ENCODE measurements at places on chromosomes 6 and 20. TPM values are rescaled to one million over a fixed set of nuclear protein-coding genes. Genes with fewer than 3 reads are reported as not detected.
A peak's percentile ranks its signal among the peaks of the same experiment; 100 is the strongest.

DNA sequence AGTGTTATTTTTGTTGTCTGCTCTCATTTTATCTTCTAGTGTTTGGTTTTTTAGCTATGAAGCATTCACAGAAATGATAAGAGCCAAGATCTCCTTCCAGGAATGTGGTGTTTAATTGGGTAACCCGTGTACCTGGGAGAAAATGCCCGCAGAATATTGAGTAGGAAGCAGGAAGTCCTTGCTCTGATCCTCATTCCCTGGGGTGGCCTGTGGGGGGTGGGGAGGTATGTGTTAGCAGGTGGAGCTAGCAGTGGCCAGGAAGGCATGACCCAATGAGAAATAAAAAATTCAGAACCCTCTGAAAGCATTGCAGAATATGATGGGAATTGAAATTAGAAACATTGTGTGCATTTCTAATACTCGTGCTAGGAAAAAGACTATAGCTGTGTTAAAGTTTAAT is 100.8 kb downstream of the DTD1 start:
- no peak for DNase-seq

DNA sequence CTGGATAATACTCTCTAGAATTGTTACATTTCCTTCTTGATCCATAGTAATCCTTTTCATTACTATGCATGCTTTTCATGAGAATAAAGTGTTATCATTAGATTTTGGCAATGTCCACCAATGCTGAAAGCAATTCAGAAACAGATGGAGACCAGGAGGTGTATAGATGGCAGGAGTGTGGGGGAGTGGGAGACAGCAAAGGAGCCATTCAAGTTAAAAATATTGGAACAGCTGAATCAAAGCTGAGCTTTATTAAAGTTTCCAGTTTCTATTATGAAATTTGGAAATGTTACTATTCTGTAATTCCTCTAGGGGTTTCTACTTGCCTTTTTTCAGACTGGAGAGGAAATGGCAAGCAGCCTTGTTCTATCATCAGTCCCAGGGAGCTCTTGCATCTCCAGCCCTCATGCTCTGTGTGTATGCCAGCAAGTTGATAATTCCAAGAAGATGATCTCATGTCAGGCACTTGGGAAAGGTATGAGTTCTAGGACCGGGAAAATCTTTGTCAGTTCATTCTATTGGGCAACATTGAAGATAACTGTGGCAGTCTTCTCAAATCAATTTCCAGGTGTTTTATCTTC is 228.0 kb downstream of the CD109 start:
- peak; percentile 45 for DNase-seq

DNA sequence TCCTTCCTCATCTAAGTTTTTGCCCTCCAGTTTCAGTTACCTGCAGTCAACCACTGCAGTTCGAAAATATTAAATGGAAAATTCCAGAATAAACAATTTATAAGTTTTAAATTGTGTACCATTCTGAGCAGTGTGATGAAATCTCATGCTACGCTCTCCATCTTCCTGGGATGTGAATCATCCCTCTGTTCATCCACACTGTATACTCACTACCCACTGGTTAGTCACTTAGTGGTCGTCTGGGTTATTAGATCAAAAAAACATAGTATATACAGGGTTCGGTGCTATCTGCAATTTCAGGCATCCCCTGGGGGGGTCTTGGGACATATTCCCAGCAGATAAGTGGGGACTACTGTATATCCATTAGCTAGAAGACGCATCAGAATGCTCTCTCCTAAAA is 151.9 kb upstream of the SLC22A16 start:
- DNase-seq = peak; percentile 53

- no peak for DNase-seq
These were observed 99.2 kb downstream of the SLC22A3 start for GRCh38 chr6:160447350-160447749.

DNA sequence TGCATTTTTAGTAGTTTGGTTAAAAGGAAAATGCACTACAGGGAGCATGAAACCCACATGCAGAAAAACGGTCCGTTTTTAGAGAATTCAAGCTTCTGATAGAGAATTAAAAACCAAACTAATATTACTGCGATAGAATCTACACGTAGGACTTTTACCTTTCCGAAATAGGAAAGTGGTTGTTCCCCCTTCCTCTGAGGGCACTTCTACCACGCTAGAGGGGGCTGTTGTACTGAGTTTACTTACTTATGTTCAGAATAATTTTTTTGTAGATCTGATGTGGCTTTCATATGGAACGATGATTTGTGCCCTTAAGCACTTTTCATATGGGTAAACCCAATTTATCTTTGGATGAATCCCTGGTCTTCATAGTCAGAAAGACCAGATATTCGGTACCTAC is 264.3 kb upstream of the PLN start:
- peak; percentile 79 for DNase-seq

DNA sequence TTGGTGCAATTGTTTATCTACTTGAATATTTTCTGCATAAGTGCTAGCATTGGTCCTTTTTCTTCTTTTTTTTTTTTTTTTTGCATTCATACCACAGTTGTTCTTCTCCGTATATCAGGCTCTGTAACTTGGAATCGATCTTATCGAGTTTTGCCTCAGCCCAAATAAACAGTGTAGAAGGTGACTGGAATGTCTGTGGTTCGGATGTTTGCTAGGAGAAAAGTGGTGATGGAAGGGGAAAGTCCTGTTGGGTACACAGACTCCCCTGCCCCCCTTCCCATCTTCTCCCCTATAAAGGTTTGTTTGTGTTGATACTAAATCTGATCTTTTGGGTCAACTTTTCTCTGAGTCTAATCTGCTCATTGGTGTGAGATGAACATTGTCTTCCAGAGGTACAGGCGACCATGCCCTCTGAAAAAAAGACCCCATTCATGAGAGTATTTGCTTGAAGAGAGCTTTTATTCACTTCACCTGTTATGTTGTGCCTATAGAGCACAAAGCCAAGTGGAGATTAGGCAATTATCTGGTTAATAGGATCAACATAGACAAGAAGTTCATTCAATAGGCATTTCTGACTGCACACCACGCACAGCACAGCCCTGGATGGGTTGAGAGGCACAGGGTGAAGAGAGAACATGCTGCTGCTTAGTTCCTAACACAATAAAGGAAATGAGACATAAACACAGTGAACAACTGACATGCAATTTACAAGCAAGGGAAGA is 620.0 kb downstream of the PKHD1 start:
- no peak for DNase-seq

GRCh38 chr6:5634525-5634924 is 372.2 kb downstream of the NRN1 start:
- DNase-seq = peak; percentile 17

GRCh38 chr6:43983632-43984031 is 143.6 kb downstream of the MRPL14 start:
- DNase-seq = no peak

DNA sequence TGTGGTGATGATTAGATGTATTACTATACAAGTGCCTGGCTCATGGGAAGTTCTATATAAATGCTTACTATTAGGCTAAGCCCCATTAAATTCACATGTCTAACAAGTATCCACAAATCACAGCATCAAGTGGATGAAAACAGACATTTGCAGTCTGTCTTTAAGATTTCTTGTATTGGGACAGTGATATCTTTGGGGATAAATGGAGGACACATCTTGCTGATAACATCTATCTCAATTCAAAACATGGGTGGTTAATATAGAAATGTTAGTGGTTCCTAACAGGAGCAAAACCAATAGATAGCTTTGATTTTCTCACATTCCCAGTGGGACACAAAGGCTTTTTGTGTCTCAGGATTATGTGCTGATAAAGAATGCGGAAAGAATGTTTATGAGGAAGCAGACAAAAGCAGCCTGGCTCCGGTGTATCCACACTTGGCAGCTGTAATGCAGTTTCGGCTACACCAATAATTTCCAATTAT is 29.3 kb downstream of the PTPRK start:
- DNase-seq = peak; percentile 45

Gene RUNX2
- total RNA-seq = 0.74 TPM

Gene TBXT
- not detected for total RNA-seq

Gene ADTRP
- 2.6 TPM for total RNA-seq

Gene OR2B6
- total RNA-seq = not detected

DNA sequence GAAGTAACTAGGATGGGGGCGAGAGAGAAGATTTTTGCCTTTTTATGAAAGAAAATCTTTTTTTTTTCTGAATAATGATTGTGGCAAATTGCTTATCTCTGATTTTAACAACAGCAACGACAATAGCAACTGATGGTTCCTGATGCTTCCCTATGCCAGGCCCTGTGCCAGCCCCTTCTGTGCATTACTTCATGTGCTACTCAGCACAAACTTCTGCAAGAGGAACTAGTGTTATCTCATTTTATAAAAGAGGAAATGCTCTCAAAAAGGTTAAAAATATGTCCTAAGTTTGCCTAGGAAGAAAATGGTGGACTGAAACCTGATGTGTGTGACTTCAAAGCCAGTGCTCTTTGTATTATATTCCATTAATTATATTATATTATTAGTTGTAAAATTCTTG is 74.0 kb upstream of the RALGAPA2 start:
- DNase-seq = no peak

GRCh38 chr6:147709396-147710272 is 201.1 kb downstream of the SAMD5 start:
- DNase-seq = no peak

- no peak for DNase-seq
These were observed 258.8 kb downstream of the TMEM242 start for GRCh38 chr6:157064502-157064901.

DNA sequence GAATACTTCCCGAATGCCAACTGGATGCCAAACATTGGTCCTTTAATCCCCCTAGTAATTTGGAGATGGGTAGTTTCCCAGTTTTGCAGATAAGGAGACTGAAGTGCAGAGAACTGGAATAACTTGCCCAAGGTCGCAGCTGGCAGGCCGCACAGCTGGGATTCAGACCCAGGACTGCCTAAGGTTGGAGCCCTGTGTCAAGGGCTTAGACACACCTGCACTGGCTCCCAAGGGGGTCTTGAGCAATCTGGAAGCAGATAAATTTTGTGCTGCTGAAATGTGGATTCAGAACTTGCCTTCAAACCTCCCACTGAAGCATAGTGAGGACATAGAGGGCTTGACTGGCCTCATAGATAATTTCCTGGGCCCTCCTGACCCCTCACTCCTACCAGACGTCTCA is 30.5 kb downstream of the FOXP4 start:
- DNase-seq = no peak

DNA sequence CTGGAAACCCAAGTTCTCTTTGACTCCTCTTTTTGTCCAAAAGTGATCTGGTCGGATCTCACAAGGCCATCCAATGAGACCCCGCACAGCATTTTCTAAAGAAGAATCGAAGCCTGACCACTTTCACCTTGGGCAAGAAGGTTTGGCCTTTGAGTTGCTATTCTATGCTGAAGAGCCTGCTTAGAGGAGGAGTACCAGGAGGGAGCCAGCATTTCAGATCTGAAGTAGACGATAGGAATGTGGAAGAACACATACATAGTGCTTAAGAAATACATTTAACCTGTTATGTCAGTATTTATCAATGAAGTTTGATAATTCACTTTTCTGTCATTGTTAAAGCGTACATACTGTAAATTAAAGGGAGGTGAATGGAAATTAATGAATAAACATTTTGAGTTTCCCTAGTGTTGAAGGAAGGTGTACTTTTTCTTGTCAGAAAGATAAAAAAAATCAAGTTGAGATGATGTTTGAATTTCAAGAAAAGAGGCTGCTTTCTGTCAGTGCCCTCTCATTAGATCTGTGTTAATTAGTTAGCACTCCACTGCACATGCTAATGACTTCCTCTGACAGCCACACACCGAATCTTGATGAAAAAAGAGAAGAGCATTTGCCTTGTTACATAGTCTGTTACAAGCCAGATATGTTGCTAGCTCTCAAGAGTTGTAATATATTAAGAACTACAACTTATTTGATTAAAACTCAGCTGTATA is 10.9 kb upstream of the TDRD6 start:
- DNase-seq = no peak

GRCh38 chr6:105301072-105301503 is 101.8 kb downstream of the PREP start:
- DNase-seq = peak; percentile 9

Gene SNRPB2
- 58.6 TPM for total RNA-seq

DNA sequence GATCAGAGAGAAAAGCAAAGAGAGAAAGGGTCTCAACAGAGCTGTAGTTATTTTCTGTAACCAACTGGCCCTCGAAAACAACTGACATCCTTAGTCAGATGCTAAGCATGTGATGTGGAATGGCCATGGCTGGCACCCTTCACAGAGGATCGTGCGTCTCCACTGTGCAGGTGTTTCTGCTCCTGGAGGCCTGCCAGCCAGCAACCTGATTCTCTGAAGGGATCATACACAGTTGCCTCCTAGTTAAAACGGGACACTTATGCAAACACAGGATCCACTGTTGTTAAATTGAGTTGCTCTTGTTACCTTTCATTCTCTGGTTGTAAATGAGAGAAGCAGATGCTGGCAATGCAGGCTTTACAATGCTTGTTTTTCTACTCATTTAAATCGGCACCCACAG is 148.5 kb downstream of the HDGFL1 start:
- DNase-seq = no peak

- no peak for DNase-seq
These were observed 49.9 kb downstream of the IPCEF1 start for GRCh38 chr6:154306696-154307095.

GRCh38 chr6:3541006-3541585 is 84.2 kb upstream of the SLC22A23 start:
- no peak for DNase-seq

DNA sequence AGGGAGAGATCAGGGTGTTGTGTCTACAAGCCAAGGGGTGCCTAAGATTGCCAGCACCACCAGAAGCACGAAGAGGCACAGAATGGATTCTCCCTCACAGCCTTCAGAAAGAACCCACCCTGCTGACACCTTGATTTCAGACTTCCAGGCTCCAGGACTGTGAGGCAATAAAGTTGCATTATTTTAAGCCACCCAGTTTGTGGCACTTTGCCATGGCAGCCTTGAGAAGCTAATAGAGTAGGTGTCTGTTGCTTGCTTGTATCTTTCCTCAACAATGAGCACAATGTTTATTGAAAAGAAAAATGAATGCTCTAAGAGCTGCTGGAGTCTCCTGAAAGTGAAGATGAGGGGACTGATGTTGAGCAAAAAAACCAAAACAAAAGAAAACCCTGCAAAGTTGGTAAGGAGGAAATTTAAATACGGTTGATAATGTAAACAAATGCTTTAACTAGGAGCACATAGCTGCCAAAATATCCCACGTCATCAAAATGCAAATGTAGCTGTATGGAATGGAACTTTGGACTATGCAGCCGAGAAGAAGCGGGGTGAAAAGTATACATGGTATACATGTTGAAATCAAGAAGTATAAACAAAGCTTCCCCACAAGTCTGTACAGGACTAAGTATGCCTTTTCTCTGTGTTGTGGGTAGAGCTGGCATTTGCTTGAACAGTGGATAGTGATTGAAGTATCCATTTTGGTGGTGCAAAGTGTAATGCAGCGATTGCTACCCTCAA is 8.0 kb downstream of the IL20RA start:
- DNase-seq = no peak

Gene GCNT2
- not detected for total RNA-seq

Gene SLC32A1
- total RNA-seq = not detected

Gene DOK5
- 85.6 TPM for total RNA-seq

Gene GABRR1
- total RNA-seq = not detected

GRCh38 chr6:32847795-32848194 is 3.9 kb upstream of the PSMB8 start:
- no peak for DNase-seq

- DNase-seq = peak; percentile 52
These were observed 27.8 kb downstream of the PAQR8 start for GRCh38 chr6:52389626-52390360.

GRCh38 chr6:44480097-44480541 is 92.6 kb downstream of the CDC5L start:
- no peak for DNase-seq
